ENCODE measurements at places on chromosomes 7 and 10.

DNA sequence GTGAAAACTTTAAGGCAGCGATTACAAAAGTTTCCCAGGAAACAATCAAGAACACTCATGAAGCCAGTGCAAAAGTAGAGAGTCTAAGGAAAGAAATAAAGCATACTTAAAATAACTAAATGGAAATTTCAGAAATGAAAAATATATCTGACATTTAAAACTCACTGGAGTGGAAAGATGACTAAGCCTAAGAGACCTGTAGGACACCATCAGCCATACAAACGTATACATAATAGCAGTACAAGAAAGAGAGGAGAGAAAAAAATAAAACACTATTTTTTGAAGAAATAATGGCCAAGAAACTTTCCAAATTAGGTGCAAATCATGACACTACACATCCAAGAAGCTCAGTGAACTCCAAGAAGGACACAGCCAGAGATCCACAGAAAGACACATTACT lies 5.4 kb upstream of the AKR1D1 start:
- DNase-seq, result no peak

DNA sequence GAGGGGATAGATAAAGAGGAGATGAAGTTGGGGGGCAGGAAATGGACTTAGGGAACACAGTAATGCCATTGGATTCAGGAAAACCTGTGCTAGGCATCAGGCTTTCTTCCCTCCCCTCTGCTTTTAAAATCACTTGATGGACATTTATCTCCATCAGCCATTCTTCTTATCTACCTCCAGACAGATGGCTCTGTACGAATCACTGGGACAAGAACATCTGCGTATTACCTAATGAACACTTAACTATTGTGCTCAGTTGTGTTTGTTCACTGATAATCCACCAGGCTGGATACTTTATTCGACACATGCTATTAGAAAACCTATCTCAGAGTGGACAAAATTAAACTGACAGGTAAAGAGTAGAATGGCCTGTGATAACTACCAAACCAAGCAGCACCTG lies 40.0 kb downstream of the TNKS2 start:
- DNase-seq, result peak; percentile 36

- DNase-seq, result no peak
These were observed 61.0 kb downstream of the MEOX2 start for GRCh38 chr7:15625466-15625865.

DNA sequence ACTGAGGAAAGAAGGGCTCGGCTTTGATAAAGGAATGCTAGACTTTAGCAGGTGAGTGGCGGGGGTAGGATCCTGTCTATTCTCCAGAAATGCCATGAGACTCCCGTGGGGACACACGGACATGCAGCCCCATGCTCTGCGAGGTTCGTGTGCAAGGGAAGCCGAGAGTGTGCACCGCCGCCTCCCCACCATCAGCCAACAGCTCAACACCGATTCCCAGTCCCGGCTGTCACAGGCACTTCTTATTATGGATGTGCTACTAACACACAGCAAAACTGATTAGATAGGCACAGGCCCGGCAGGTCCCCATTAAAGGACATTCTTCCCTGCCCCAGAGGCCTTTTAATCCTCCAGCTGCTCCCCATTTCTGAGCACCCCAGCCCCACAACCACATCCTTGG lies 154.4 kb downstream of the PRKAG2 start:
- no peak for DNase-seq

DNA sequence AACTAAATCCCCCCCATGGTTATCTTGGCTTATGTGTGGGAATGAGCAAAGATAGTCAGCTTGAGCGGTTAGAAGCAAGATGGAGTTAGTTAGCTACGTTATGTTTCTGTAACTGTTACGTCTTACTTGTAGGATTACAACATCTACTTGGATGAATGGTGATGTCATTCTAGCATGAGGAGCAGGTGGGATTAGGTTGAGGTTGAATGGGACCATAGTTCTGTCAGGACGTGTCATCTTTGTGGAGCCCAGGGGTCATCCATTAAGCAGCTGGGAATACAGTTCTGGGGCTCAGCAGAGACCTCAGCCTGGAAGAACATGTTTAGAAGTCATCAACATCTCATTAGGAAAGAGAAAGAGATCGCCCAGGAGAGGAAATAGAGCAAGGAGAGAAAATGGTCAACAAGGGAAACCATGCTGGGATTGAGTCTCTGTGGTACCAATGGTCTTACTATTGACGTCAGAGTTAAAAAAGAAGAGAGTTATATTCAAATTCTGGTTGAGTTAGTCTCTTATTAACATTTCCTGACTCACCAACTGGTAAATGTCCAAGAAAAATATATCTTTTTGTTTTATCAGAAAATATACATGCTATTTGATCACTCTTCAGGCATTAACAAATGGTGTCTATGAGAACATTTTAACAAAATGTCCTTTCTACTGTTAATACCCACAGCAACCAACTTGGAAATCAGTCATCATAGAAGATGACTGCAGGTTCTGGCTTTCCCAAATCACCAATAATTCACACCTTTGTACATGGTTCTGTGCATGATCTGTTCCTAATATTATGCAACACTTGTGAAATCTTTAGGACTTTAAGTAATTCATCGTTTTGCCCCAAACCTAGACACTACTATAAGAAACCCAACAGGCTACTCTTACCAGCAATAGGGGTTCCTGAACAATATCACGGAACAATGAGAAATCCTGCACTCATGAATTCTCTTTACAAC lies 96.9 kb downstream of the KIAA1217 start:
- no peak for DNase-seq

DNA sequence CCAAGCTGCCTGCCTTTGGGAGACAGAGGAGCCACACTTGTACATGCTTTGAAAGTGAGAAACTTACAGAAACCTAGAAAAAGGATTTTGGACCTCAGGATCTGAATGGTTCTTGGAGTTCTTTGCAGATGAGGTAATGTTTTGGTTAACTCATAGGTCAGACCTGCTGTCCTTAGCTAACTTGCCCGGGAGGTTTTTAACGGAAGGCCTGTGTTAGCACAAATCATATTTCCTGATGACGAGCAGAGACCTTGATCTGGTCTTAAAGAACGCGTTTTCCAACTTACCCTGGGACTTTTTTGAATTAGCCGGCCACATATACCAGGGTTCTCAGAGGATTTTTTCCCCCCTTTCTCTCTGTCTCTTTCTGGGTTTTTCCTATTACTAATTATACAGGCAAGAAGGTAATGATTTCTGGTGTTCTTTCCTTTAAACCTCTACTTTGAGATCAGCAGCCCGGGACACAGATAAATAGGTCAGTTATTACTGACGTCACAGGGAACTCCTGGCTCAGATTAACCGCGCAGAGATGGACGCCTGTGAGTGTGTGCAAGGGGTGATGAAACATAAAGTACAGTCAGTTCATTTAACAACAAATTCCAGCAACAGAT lies 101.7 kb upstream of the KLF6 start:
- no peak for DNase-seq

DNA sequence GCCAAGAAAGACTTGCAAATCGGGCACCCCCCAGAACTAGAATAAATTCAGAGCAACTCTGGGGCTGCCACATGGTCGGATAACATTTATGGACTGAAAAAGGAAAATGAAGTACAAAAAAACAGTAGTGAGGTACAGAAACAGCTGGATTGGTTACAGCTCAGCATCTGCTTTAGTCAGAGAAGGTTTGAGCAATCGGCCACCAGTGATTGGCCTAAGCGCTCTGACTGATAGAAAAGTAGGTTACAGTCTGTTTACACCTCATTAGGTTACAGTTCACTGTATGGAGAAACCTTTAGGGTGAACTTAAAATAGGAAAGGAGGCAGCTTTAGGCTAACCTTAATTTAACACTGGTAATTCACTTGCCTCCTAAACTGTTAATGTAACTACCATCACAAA lies 102.0 kb upstream of the DKK1 start:
- no peak for DNase-seq

GRCh38 chr10:88116481-88116880 lies 253.1 kb downstream of the PTEN start:
- no peak for DNase-seq

- no peak for DNase-seq
These were observed 33.5 kb upstream of the ENO4 start for GRCh38 chr10:116815641-116816415.

DNA sequence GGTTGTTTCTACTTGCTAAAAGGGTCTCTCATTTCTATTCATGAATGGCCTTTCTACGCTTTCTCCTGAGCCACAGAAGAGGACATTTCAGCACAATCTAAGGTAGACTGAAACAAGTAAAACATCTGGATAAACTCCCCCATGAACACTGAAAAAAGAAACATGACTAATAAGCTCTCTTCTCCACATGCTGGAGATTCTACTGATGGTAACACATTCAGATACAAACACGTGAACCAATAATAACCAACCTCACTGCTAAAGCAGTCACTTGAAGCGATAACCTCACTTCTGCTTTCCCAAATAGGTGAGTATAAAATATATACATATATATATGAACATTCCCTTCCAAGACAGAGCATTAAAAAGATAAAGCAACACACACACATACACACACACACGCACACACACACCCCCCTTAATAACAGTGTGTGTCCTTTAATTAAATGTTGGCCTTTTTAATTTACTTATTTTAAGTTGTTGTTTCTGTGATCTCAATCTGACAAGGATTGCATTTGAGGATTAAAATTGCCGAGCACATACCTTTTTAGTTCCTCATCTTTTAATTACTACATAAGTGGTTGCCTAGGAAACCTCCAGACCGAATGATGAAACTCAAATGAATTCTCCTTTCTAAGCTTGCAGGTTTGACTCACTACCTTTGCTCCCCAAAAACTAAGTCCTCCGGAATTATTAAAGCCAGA lies 292.4 kb upstream of the KLF14 start:
- no peak for DNase-seq

DNA sequence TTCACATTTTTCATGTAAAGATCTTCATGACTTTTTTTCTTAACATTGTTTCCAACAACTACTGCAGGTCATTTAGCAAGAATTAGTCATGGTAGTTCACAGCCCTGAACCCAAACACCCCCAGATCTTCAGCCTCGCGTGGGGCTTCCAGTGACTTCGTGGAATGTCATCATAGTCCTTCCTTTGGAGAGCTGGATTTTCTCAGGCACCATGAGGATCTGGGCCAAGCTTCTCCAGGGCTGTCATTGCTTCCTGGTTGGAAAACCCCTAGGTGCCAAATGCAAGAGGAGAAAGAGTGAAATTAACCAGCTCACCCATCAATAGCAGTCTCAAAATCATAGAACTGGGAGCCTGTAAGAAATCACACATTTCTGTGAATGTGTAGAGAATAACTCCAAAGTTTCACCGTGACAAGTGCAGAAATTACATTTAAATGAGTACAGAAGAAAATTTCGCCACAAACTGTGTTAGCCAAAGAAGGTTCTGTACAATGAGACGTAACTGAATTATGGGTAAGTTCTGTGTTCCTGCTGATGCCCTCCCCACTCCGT lies 175.4 kb downstream of the CELF2 start:
- no peak for DNase-seq

DNA sequence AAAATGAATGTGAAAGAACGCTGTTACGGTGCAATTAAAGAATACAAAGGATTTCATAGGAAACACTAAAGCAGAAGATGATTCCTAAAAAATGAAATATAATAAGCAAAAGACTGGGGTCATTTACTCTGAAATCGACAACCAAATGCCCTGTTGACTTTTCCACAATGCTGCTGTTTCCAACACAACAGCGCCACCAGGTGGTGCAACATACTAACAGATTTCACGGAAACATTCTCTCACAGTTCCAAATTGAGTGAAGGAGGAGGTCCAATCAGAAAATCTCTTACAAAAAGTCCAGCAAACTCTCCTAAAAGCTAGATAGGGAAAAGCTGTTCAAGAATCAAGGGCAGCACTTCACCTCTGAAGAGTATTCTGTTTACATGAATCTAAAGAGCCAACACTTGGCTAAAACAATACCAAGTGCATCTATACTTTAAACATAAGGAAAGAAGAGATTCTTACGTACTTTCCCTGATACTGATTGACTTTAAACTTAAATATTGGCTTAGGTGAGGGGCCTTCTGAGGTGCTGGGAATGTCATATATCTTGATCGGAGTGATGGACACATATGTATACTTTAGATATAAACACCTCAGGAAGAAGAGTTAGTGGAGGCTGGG lies 55.9 kb downstream of the UPF2 start:
- peak; percentile 55 for DNase-seq

GRCh38 chr7:118182593-118183427 lies 1.2 kb upstream of the LSM8 start:
- no peak for DNase-seq

DNA sequence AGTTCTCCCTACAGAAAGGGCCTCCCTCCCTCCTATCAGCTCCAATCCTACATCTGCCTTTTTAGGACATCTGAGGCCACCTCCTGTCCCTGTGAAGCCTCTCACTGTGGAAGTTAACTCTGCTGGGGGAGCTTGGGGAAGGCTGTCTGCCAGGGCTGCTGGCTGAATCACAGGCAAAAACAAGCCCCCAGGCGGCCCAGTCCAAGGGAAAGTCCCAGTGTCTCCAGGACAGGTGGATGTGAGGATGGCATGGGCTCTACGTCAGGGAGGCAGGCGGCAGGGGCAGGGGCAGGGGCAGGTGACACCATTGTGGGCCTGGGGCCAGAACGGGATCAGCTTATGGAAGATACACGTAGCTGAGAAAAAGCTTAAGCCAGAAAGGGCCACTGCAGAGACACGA lies 240.2 kb downstream of the MAD1L1 start:
- peak; percentile 17 for DNase-seq

DNA sequence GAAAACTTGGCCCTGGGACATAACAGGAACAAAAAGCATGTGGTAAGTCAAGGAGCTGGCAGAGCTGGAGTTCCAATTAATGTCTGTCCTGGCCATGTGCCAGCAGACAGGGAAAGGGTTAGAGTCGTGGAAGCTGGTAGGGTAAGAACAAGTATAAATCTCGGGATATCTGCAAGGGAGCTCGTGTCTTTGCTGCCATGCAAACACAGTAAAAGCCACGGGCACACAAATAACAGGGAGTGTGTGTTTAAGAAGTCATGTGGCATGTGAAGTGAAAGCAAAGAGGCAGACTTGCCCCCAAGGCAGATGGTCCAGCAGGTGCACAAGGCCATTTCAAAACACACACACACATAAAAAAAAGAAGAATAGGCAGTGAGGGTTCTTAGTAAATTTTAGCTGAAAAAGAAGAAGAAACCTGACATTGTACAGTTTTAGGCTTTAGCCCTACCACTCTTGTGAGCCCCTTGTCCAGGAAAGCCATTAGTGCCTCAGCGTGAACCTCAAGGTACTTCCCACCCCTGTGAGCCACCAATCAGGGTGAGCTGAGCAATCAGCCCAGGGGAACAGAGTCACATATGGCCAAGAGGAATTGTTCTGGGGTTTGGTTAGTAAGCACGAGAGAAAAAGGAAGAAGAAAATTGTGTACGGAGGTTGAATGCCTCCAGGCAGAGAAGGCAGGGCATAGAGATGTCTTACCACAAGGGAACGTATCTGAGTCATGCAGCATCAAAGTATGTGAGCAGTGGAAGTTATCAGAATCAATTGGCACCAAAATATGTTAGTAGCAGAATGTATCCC lies 32.8 kb upstream of the ARHGAP12 start:
- peak; percentile 32 for DNase-seq

DNA sequence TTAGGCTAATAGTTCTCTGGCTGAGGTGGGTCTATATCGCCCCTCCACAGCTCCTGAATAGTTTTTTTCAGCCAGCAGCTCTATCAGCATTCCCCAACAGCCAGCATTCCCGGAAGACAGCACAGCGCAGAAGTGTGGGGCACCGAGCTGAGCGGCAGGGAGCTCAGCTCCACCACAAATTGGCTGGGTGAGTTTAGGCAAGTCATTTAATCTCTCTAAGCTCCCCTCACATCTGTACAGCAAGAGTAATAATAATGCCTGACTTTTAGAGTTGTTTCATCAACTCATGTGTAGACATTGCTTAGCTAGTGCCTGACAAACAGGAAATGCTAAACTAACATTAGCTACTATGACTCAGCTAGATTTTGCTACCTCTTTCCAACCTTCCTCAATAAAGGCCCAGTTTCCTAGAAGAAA lies 247.9 kb upstream of the PTN start:
- DNase-seq, result no peak

All from NCI-H1694 treated with DMSO at 0.1 percent for 48 hours (cell line).